ENCODE measurements at places on chromosomes 16 and 17. TPM values are rescaled to one million over a fixed set of nuclear protein-coding genes. Genes with fewer than 3 reads are reported as not detected.

- H3K4me1 ChIP-seq = peaks cover 11% of the 10 kb centered on the region
- H3K4me3 ChIP-seq = no peak overlapping the region
- no peaks in the 10 kb centered on the region for H3K27me3 ChIP-seq
- H3K36me3 ChIP-seq = no peaks in the 10 kb centered on the region
- no peak overlapping the region for H3K27ac ChIP-seq
These were observed 226.1 kb downstream of the ZNF423 start for GRCh38 chr16:49629851-49630250.

- no peak overlapping the region for H3K4me3 ChIP-seq
- H3K4me1 ChIP-seq = no peaks in the 10 kb centered on the region
- H3K36me3 ChIP-seq = no peaks in the 10 kb centered on the region
- H3K27ac ChIP-seq = no peak overlapping the region
- H3K27me3 ChIP-seq = no peaks in the 10 kb centered on the region
- no peak for DNase-seq
These were observed 17.9 kb upstream of the TMIGD1 start for GRCh38 chr17:30351735-30352134.

- H3K4me1 ChIP-seq = no peaks in the 10 kb centered on the region
- no peaks in the 10 kb centered on the region for H3K36me3 ChIP-seq
- no peak overlapping the region for H3K27ac ChIP-seq
- DNase-seq = no peak
- H3K4me3 ChIP-seq = no peak overlapping the region
- H3K27me3 ChIP-seq = peaks cover 3% of the 10 kb centered on the region
These were observed 13.2 kb downstream of the USP6 start for GRCh38 chr17:5128905-5129535.

- DNase-seq = no peak
- no peaks in the 10 kb centered on the region for H3K36me3 ChIP-seq
- H3K27me3 ChIP-seq = no peaks in the 10 kb centered on the region
- no peaks in the 10 kb centered on the region for H3K4me1 ChIP-seq
These were observed 412.2 kb upstream of the EEF2KMT start for GRCh38 chr16:5509794-5510193.

DNA sequence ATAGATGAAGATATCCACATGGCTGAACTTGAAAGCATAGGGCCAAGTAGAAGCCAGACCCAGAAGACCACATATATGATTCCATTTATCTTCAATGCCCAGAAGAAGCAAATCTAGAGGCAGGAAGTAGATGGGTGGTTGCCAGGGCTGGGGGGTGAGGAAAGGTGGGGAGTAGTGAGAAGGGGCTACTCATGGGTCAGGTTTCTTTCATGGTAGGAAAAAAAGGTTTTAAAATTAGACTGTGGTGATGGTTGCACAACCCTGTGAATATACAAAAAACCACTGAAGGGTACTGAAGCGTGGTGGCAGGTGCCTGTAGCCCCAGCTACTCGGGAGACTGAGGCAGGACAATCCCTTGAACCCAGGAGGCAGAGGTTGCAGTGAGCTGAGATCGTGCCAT lies 5.4 kb downstream of the CD2BP2 start:
- no peaks in the 10 kb centered on the region for H3K27me3 ChIP-seq
- H3K4me1 ChIP-seq = peaks cover 23% of the 10 kb centered on the region
- H3K4me3 ChIP-seq = no peak overlapping the region
- H3K27ac ChIP-seq = no peak overlapping the region
- peaks cover 22% of the 10 kb centered on the region for H3K36me3 ChIP-seq

DNA sequence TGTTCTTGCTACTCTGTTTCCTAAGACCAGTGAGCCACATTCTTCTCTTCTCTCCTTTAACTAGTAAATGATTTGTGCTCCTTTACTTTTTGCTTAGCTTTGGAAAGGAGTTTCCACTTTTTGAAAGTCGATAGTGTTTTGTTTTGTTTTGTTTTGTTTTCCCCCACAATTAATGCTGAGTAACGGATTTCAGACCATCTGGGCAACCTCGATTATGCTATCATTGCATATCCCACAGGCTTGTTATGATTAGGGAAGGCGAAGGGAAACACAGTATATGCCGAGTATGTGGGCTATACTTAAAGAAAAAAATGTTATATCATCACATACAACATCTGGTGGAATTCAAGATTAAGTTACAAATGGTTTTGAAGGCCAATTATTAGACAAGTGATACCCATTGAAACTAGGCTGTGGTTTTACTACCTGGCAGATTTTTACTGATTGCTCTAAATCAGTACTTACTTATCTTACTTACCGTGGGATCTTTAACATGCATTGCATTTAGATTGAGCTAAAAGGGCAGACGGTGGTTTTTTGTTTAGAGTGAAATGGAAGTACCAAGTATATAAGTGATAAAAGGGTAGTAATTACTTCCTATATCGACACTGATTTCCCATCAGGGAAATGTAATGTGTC lies 361.3 kb upstream of the SOX9 start:
- H3K36me3 ChIP-seq = no peaks in the 10 kb centered on the region
- no peak for DNase-seq
- peaks cover 4% of the 10 kb centered on the region for H3K4me1 ChIP-seq
- H3K27me3 ChIP-seq = no peaks in the 10 kb centered on the region

DNA sequence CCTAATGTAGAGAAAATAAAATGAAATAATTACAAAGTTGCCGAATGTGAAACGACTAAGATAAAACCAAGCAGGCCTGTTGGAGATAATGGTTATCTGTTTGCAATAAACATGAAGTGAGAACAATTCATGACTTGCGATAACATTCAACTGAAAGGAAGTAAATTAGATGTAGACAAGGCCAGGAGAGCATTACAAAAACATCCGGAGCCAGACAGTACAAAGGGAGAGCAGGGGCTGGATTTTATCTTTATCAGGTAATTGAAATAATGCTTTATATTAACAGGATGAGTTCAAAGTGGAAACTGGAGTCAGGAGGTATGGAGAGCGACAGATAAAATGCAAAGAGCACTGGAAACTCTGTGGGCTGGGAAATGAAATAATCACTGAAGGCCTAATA lies 265.6 kb upstream of the GOT2 start:
- H3K4me3 ChIP-seq = no peak overlapping the region
- H3K27me3 ChIP-seq = no peaks in the 10 kb centered on the region
- no peaks in the 10 kb centered on the region for H3K36me3 ChIP-seq
- H3K27ac ChIP-seq = no peak overlapping the region
- H3K4me1 ChIP-seq = peaks cover 2% of the 10 kb centered on the region
- peak; percentile 23 for DNase-seq

BAIAP3 gene
- 1.1 TPM for polyA plus RNA-seq

ARHGAP44 gene
- 0.11 TPM for polyA plus RNA-seq

KRTAP4-6 gene
- not detected for polyA plus RNA-seq

CPHXL2 gene
- polyA plus RNA-seq = not detected

KRT20 gene
- not detected for polyA plus RNA-seq

Data from SK-N-SH (cell line).